ENCODE measurements at places on chromosomes 3 and 15.

GRCh38 chr15:30924353-30924752 lies 20.6 kb downstream of the FAN1 start:
- no peak for DNase-seq

DNA sequence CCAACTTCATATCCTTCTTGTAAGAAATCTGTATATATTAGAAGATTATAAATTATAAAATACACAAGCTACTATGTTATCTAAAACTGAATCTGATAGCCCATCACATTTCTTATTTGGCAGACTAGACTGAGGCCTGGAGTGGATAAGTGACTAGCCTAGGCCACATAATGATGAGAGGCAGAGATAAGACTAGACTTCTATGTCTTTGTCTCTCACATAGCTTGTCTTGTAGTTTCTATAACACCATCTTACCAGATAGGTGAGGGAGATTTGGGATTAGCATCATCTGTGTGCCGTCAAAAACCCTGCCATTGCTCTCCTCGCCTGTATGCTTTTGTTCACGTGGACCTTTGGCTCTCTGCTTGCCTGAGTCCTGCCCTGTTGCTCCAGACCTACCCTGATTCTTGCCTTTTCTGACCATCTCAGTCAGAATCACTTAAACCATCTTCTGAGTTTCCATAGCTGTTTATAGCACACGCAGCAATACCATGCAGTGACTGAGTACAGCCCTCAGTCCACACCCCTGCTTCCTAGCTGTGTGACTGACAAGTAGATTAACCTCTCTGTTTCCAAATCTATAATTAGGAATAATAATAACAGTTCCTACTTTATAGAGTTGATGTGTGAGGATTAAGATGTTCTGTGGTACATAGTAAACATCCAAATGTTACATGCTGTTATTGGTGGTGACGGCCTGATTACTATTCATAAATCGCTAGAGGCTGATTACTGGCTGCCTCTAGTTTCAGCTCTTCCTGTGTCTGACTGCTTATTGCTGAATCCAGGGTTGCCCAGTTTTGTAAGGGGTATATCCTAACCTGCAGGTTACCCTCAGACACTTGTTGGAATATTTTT lies 49.7 kb downstream of the PDE8A start:
- DNase-seq, result no peak

DNA sequence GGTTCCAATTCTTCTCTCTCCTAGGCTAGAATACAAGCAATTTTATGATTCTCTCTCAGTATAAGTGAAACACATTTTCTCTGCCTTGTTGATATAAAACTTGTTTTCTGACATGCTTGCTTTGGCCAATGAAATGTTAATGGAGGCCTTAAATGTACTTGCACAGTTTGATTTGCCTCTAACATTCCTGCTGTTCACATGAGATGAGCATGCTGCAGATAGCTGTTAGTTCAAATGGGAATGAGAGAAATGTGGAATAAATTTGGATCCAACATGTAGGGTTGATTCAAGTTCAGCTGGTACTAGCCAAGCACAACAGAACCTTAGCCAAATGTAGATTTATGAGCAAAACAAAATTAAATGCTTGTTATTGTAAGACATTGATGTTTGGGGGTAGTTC lies 32.6 kb upstream of the FHIT start:
- no peak for DNase-seq

DNA sequence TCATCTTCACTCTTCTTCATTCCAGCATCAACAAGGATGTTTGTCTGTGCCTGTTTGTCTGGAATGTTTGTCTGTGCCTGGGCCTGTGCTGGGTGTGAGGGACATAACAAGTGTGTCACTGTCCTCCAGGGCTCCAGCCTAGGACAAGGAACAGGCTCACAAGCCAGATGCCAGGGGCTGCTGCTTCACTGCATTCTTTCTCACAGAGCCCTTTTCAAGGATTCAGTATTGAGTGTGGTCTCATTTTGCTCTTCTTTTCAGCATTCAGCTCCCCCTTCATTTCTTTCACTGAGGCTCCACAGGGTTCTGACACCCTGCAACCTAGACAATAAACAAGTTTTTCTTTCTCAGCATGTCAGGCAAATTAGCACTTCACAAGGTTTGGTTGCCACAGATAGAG lies 43.6 kb upstream of the KY start:
- no peak for DNase-seq

DNA sequence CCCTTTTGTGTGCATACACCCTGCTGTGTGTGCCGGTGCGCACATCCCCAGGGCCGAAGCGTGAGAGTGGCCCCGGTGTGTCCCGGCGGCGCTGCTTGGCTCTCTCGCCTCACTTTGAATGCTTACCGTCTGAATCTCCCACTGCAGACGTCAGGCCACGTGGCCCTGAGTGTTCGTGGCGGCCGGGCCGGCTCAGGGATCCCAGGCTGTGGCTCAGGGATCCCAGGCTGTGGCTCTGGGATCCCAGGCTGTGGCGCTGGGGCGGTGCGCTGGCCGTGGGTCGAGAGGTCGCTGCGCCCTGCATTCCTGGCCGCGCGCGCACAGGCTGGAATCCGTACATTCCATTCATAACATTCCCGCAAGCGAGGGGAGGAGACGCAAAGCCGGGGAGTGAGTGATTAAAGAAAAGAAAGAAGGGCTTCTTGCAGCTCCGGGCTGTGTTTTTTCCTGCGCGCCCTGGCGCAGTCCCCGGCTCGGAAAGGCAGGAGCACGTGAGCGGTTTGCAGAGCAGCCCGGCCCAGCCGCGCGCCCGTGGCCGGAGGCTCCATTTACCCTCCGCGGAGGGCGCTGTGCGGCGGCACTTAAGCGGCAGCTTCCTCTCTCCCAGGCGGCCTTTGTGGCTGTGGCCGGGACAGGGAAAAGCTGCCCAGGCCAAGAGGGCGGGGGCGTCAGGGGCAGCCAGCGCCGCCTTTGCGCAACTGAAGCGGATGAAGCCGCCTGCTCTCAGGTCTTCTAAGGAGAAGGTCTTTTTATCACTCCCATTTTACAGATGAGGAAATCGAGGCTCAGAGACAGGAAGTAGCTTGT lies 87.0 kb upstream of the ALDH1L1 start:
- DNase-seq, result no peak

DNA sequence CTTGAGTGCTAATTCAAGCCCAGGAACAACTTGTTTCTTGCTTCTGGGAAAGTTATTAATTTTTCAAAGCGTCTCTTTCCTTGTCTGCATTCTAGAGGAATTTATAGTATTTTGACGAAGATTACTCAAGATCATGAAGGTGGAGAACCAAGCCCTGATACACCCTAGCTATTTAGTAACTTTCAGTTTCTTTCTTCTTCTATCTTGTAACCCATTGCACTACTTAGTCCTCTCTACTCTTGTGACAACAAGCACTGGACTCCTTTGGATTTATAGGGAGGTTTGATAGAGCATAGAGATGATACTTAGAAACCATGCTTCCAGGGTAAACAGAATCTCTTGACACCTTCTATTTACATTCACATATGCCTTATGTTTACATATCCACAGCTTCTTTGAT lies 203.3 kb upstream of the GRM7 start:
- no peak for DNase-seq

DNA sequence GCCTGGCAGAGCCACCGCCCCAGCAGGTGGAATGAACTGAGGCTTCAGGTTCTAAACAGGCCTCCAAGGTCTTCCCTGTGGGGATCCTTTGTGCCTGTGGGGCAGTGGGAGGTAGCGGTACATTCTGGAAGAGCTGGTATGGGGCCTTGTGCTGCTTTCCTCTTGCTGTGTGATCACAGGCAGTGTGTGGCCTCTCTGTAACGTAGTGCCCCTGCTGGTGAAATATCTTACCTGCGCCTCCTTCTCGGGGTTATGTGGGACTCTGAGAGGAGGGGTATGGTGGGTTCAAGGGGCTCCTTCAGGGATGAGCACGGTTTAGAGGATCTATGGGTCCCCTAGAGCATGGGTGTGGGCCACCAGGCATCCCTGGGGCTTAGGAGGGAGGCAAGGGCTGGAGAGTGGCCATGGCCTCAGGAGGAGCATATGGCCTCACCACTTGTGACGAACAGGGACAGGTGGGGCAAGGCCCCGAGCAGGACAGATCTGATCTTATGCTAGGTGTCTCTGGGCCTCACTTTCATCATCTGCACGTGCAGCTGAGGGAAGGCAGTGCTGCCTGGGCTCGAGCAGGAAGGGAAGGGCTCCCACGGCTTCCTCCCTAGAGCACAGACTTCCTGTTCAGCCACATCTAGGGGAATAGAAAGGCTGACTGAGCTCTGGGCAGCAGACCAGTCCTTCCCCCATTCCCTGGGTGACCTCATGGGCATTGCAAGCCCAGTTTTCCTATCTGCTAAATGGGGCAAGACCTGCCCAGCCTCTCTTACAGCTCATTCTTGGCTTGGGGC lies 1.9 kb upstream of the ALS2CL start:
- DNase-seq, result no peak

- DNase-seq, result no peak
These were observed 242.1 kb upstream of the TLE3 start for GRCh38 chr15:70339571-70340493.

- DNase-seq, result no peak
These were observed 69.6 kb downstream of the LRTM1 start for GRCh38 chr3:54858093-54858785.

- no peak for DNase-seq
These were observed 71.5 kb upstream of the EIF1B start for GRCh38 chr3:40237889-40238571.

GRCh38 chr3:45566951-45567411 lies 27.6 kb upstream of the LIMD1 start:
- no peak for DNase-seq

DNA sequence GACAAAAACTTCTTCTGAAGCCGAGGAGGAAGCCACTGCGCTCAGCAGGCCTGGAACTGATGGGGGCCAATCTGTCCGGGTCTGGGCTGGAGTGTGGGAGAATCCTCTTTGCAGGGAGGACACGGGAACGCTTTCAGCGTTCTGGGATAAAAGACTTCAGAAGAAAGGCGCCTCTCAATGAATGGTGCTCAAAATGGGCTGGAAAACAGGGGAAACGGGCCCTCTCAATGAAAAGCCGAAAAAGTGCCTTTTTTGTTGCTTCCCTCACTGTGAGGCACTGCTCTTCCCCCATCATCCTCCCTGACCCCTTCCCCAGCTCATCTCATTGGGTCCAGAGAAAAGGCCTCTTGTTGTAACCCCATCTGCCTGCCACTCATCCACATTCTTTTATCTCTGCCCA lies 119.5 kb upstream of the LRIG1 start:
- no peak for DNase-seq

DNA sequence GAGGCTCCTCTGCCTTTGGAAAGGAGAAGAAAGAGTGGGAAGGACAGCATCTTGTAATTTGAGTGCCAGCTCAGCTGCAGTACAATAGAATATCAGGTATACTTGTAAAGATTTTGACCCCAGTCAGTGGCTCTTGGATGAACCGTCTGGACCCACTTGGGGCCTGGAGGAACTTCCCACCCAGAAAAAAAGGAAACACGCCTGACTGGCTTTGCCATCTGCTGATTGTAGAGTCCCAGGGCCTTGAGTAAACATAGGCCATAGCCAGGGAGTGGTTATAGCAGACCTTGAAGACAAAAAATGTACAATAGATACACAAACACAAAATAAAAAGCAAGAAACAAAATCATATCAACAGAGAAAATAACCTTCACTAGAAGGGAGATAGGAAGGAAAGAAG lies 112.1 kb downstream of the GOLIM4 start:
- DNase-seq, result no peak

GRCh38 chr3:150759319-150759718 lies 3.6 kb downstream of the SIAH2 start:
- DNase-seq, result no peak

DNA sequence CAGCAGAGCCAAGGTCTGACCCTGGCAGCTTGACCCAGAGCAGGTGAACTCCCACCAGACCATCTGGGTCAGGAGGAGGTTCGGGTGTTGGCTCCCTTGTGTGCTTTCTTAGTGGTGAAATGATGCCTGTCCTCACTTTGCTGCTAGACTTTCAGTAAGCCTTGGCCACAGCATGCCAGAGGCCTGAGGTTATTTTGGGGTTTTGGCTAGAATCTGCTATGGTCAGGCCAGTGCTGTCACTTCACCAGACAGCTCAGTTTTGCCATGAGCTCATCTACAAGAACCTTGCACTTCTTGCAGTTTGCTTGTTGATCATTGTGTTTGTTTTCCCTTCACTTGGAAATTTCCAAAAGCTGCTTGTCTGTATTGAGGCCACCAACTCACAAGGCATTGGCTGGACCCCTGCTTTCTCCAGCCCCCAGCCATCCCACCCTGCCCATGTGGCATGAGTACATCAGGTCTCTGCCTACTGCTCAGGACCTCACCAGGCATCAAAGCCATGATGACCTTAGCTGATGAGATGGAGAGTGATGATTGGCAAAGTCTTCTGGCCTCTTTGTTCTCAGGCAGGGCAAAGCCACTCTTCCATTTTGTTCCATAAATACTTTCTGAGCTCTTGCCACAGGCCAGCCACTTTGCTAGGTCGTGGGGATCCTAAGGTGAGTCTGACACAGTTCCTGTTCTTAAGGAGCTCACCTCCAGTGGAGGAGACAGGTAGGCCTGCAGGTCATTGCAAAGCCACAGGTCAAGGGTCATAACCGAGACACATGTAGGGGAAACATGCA lies 122.6 kb downstream of the ARNT2 start:
- no peak for DNase-seq

DNA sequence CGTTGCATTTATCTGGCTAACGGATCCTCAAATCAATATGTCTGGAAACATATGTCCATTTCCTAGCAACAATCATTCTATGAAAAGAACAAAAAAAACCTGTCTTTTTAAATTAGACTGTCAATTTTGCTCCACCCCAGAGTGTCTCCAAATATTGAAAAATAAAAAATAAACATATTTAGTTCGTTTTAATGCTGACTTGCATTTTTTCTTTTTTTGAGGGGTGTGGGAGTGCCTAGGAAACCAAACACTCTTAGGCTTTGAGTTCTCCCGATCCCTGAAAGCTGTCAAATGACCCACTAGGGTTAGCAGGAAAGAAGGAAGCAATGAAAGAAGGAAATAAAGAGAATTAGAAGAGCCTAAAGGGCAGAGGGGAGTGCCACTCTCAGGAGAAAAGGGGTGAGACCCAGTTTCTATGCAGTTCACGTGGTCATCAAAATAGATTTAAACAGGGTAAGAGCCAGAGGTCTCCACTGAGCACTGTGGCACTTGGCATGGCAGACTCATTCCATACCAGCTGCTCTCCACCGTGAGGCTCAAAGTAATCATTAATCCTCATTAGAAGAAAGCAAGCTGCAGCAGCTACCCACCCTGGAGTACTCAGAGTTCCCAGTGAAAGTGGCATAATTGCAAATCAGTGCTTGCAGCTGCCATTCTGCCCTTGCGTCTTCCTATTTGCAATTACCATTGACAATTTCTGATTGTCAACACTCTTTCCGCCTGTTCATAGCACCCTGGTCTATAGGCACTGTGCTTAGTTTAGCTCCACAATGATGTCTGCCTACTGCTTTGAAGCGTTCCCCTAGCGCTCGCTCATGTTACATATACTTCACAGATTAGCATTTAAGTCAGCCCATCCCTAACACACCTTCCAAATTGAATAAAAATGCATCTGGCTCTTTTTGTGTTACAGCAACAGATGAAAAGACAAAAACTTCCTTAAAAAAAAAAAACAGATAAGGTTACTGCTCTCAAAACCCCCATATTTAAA lies 32.3 kb downstream of the PDZRN3 start:
- DNase-seq, result no peak
